ENCODE measurements at places on chromosomes 11 and 22.

- DNase-seq: no peak
Measured at GRCh38 chr11:120079750-120080610, 57.9 kb downstream of the TRIM29 start.

GRCh38 chr11:106288057-106288456 lies 210.6 kb downstream of the AASDHPPT start:
- DNase-seq: no peak

DNA sequence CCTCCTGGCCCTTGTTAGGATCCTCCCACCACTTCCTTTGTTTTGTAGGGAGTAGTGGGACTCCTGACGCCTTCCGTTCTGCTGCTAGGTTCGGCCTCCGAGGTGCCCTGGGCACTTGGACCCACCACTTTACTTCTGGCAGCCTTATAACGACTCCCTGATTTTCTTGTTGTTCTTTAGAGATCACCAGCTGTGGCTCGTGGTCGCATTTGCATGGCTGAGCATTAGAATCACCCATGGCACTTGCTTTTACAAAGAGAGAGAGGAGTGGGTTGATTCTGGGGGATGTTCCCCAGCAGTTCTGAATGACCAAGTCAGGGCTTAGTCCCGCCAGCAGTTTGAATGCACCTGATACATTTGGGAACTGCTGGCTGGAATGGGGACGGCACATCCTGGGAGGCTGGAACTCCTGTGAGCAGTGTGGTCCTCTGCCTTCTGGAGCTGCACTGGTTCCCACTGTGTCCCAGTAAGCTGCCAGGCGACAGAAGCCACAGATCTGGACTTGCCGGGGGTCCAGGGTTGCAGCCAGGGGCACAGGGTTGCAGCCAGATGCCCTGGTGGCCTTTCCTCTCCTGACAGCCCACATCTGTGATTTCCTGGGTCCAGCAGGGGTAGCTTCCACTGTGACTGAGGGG lies 4.1 kb downstream of the TUB start:
- DNase-seq: no peak

- no peak for DNase-seq
Measured at GRCh38 chr22:17343766-17344165, 25.5 kb upstream of the CECR2 start.

GRCh38 chr11:35721651-35722282 lies 59.2 kb downstream of the TRIM44 start:
- DNase-seq: no peak

DNA sequence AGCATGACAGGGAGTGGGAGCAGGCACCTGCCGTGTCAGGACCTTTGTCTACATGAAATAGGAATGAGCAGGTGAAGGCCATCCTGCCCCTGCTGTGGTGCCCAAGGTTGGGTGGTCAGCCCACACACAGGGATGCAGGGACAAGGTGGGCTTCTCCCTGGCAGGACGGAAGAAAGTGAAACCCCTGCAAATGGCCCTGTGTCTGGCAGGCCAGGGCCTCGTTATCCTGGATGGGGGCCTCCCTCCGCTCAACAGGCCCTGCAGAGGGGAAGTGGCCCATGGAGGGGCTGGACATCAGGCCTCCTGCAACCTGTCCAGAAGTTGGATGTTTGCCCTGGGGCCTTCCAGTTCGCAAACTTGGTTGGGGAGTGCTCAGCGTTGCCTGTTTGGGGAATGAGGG lies 14.9 kb downstream of the TOB2 start:
- no peak for DNase-seq

GRCh38 chr22:27459999-27460398 lies 341.6 kb downstream of the MN1 start:
- DNase-seq: no peak

- DNase-seq: no peak
Measured at GRCh38 chr11:24738972-24739371, 242.1 kb downstream of the LUZP2 start.

DNA sequence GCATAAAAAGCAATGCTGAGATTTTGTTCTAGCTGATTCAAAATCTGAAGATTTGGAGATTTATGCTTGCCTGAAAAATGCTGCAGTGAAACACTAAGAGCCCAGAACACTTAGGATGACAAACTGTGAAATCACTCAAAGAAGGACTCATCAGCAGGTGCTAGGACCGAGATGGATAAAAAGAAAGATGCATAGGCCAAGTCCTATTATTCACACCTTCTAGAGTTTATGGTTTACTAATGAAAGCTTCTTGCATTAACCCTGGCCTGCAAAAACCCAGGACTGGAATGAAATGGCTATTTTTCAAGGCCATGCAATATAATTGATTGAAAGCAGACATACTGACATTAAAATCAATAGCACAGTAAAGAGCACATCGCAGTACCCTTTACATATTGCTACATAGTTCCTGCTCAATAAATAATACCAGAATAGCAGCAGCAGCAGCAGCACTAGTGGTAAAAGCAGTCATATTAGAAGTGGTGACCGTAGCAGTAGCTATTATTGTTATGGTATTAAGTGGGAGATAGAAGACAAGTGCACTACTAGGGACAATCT lies 161.7 kb downstream of the RAB38 start:
- DNase-seq: no peak

- no peak for DNase-seq
Measured at GRCh38 chr11:73538381-73538872, 59.5 kb downstream of the FAM168A start.

- DNase-seq: no peak
Measured at GRCh38 chr22:26606611-26607010, 11.2 kb downstream of the CRYBB1 start.

GRCh38 chr11:68113986-68114385 lies 7.2 kb downstream of the CHKA start:
- no peak for DNase-seq

DNA sequence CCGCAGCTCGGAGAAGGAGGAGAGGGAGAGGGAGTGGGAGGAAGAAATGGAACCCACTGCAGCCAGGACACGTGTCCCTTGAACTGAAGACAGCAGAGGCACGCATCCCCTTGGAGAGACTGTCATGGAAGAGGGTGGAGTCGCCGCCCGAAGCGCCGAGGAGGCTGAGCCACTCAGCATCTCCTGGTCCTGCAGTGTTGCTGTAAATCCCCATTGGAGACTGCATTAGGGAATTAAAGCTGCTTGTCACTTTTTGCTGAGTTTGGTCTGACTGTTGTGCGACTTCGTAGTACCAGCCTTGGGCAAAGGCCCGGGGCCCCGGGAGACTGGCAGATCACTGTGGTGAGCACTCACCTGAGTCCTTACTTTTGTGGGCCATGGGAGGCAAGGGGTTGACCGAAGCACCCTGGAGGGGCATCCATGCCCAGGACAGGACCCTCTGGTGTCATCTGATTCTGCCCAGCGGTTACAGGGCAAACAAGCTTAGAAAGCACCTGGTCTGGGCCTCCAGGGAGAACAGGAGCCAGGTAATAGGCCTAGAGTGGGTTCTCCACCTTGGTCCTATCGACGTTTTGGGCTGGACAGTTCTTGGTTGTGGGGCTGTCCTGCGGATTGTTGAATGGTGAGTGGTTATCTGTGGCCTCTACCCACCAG lies 797 bp downstream of the VPREB1 start:
- DNase-seq: no peak

DNA sequence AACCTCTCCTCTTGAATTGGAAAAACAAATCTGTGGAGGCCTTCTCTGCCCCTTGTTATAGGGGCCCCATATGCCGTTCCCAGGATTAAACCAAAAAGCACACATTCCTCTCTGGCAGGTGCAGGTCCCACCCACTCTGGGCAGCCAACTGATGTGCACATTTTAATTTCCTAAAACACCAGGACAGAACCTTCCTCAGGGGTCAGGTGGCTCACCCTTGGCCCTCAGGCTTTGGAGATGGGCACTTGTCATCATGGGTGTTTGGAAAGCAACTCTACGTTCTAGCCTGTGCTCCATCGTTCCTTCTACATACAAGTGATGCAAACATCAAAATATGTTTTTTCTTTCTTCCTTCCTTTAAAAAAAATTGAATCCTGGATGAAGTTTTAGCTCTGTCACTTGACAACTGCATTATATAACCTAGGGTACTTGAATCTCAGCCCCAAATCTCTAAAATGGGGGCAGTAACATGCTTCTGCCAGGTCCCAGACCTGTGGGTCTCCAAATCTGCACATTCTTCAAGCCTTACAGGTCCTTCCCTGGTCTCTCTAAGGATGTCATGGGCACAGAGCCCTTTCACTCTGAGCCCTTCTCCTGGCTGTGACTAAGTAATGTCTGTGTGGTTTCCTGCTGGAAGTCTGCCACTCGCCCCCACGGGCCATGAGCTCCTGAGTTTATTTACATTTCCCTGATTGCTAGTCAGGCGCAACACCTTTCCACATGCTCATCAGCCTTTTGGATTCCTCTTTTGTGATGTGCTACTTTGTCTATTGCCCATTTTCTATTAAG lies 43.8 kb downstream of the KCNQ1OT1 start:
- DNase-seq: no peak

DNA sequence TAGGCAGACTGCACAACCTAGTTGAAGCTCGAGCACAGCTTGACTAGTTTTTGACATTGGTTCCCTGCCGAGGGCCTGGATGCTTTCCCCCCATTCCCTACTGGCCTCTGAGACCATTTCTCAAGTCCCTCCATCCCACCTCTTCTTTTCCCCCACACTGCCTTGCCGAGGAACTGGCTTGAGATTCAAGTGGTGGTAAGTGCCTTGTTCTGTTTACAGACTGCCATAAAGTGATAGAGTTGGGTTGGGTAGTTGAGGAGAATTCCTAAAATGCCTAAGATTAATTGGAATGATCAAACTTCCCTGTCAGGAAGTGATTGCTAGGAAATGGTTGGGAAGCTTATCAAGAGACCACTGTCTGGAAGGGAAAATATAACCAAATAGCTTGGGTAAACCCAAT lies 16.2 kb downstream of the MRPL16 start:
- DNase-seq: no peak

DNA sequence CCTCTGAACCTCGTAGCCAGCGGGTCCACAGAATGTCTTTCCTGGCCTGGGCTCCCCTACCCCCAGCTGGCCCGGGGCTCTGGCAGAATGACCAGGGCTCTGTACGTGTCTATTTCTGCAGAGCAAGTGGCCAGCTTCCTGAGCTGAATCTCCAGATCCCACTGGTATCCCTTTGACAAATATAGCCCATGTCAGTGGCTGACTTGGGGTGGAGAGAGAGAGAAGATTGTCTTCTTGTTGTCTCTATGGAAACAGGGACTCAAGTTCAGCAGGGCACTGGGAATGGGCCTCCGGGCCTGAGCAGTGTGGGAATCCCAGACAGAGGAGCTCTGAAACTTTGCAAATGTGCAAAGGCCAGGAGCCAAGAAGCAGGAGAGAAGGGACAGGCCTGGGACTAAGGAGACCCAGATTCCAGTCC lies 33.9 kb downstream of the ANO1 start:
- no peak for DNase-seq

DNA sequence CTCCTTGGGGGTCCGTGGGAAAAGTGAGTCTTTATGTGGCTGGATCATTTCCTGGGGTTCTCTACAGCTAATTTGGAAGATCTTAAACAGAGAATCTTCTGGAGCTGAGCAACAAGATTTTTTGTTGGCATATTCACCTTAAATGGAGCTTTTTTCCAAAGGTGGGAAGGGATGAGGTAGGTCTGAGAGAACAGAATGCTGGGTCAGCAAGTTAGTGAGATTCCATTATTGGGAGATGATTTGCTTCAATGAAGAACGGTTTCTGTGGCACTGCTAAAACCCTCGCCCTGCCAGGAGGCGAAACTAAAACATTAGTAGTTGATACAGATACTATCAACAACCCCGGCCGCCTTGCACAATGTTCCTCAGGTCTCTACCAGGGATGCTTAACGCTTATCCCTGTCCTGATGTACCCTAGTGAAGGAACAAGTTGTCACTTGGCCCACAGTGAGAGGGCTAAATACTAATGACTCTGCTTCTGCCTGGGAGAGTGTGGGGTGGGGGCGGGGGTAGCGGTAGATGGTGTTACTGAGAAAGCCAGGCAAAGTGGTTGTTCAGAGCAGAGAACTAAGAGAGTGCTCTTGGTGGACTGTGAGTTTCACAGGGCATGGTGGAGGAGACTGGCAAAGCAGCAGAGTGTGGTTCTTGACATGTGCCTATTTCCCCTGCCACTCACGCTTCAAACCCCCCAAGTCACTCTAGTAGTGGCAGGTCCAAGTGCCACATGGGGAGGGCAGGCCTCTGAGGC lies 63.7 kb upstream of the CYP2D6 start:
- DNase-seq: no peak

DNA sequence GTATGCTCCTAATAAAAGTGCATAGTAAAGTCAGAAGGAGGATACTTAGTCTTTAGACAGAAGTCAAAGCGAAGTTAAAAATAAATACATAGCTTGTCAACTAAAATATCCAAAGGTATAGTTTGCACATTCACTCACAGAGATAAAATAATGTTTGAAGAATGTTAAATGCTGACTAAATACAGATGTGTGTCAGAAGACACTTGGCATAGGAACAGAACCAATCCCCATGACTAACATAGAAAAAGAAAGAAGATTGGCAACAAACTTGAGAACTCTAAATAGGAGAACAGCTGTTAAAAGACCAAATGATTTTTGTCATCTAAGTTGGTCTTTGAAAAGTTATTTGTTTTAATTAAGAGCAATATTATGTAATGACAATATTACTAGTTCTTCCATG lies 1172.1 kb upstream of the RAG2 start:
- no peak for DNase-seq

DNA sequence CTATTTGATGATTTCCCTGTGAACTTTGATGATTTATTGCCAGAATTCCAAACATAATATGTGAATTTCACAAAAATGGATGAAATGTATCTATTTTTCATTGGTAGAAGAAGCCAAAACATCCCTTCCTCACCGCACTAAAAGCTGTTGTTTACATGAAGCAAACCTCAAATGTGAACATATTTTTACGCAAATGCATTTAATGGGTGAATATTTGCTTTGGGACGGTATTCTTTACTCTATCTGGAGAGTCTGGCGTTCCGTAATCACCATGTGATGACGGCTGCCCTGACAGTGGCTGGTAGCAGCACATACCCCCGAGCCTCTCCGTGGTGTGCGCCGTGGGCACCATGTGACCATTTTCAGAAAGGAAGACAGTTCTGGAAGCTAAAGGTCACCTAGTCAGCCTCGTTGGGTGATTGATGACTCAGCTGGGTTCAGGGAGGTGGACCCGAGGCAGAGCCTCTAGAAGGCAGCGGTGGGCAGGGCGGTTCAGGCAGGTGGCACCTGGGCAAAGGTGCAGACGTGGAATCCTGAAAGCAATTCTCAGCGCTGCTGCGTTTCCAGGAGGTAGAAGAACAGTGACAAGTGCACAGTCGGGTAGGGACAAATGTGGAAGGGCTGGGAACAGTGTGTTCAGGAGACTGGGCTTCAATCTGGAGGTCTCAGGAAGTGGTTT lies 45.3 kb downstream of the PPARA start:
- DNase-seq: no peak

- no peak for DNase-seq
Measured at GRCh38 chr22:36913427-36914389, at the start of gene CSF2RB. Gene CSF2RB (plus strand): TSS chr22:36913628. CDS start chr22:36922208, 8,580 bp downstream.

- no peak for DNase-seq
Measured at GRCh38 chr11:64073542-64073941, 37.8 kb downstream of the FLRT1 start.

DNA sequence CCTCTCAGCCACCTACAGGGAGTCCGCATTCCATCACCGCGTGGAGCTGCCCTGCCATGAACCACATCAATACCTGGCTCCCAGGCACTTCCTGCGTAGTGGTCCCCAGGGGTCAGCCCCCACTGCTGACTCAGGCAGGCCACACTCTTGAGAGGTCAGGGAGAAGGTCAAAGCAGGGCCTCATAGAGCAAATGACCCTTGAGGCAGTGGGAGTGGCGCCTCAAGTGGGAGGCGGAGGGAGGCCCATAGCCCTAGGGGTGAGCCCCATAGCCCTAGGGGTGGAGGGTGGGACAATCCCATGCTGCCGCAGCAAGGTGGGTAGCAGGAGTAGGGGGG lies 5.0 kb downstream of the PRDX5 start:
- DNase-seq: no peak

GRCh38 chr11:45684440-45684839 lies 19.0 kb upstream of the CHST1 start:
- no peak for DNase-seq

All from Panc1 (cell line).